ENCODE measurements at places on chromosomes 4 and X.
A peak's percentile ranks its signal among the peaks of the same experiment; 100 is the strongest.

DNA sequence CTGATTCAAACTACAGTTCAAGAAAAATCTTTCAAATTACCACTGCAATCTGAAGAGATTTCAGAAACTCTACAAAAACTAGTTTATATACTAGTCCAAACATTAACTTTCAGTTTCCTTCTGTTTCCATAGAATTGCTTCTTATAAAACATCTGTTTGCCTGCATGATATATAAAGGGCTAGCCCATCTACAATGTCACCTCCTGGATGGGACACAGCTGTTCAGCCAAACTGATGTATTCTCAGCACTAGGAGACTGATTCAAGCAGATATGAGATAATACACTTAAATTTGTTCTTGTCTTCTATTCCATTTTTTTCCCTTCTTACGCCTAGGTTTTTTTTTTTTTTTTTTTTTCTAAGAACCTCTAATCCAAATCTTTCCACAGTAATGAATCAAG, 1569.7 kb upstream of the IGFBP7 start:
- DNase-seq = no peak

DNA sequence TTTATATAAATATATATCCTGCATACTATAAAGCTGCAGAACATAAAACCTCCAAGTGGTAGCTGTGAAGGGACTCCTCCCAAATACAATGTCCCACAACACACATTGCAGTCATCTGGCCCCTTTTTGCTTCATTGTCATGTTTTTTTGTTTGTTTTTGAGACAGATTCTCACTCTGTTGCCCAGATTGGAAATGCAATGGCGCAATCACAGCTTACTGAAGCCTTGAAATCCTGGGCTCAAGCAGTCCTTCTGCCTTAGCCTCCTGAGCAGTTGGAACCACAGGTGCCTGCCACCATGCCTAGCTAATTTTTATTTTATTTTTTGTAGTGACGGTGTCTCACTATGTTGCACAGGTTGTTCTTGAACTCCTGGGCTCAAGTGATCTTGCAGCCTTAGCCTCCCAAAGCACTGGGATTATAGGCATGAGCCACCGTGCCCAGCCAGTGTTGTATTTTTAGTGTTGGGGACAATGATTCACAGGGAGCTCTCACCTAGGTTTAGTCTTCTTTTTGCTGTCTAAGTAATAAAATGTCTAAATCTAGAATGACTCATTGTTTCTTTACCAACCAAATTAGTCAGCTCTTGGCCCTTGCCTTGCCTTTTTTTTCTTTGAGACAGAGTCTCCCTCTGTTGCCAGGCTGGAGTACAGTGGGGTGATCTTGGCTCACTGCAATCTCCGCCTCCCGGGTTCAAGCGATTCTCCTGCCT, 24.0 kb upstream of the XIAP start:
- peak; percentile 59 for DNase-seq

GRCh38 chrX:138897621-138898492, 186.3 kb upstream of the FGF13 start:
- peak; percentile 25 for DNase-seq

DNA sequence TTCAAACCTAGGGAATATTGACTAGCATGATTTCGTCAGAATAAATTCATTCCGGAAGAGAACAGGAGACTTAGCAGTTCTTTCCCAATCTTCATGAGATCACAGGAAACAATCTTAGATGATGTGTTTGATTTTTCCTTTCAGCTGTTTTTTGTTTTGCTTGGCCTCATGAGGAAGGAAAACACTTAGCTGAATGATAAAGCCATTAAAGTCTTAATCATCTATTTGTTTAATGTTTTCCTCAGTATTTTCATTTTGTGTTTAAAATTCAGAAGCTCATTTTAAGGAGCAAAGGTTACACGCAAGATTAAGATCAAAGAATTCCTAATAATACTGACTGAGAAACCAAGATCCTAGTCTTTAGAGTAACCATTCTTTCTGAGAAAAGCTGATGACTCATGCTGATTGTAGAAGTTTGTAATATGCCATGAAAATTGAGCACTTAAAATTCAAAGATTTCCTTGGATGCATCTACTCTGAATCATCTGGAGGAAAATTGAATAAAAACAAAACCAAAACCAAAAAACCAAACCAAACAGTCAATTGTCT, 15.4 kb upstream of the TBC1D19 start:
- DNase-seq = peak; percentile 57

GRCh38 chr4:100949350-100949935, 397.9 kb downstream of the PPP3CA start:
- no peak for DNase-seq

- DNase-seq = no peak
These were observed 107.2 kb upstream of the PGRMC2 start for GRCh38 chr4:128394778-128395177.

DNA sequence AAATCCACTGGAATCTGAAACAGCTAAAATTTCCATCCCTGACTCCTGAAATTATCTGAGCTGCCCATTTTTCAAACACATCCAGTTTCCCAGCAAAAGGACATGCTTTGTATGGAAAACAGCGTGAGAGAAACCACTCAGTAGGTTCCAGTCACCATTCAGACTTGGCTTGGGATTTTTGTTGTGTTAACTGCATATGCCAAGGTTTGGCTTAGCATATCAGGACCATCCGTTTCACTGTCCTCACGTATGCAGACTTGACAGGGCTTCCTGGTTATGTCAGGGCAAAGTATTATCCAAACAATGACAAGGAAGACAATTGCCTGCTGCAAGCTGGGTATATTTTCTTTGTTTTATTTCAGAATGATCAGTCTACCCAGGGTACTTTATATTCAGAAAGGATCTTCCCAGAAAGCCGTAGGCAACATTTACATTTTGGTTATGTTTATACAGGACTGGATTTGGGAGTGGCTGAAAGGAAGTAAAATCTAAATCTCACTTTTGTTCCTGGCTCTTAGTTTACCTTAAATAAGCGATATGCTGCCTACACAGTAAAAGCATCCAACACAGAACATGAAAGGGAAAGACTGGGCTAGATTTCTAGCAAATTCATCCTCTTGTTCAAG, 41.3 kb upstream of the CCKAR start:
- DNase-seq = no peak

GRCh38 chrX:22060415-22061280, 28.5 kb downstream of the PHEX start:
- peak; percentile 50 for DNase-seq

DNA sequence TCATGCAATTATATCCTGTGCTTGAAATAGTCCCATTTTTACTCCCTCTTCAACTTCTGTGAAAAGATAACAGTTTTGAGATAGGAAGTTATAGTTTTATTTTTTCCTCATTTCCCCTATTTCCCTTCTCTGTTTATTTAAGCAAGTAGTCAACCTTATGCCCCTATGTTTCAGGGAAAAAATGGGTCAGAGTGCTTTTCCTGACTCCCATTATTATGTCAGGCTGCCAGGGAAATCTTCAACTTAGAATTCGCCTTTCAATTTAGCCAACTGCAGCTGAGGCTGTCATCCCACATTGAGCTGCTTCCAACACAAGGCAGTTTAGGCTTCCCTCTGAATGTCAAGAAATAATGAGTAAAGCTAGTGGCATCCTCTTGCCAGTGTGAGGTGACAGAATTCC, 42.3 kb downstream of the NXT2 start:
- DNase-seq = no peak

GRCh38 chr4:62495032-62495431, 1294.9 kb downstream of the ADGRL3 start:
- DNase-seq = no peak

DNA sequence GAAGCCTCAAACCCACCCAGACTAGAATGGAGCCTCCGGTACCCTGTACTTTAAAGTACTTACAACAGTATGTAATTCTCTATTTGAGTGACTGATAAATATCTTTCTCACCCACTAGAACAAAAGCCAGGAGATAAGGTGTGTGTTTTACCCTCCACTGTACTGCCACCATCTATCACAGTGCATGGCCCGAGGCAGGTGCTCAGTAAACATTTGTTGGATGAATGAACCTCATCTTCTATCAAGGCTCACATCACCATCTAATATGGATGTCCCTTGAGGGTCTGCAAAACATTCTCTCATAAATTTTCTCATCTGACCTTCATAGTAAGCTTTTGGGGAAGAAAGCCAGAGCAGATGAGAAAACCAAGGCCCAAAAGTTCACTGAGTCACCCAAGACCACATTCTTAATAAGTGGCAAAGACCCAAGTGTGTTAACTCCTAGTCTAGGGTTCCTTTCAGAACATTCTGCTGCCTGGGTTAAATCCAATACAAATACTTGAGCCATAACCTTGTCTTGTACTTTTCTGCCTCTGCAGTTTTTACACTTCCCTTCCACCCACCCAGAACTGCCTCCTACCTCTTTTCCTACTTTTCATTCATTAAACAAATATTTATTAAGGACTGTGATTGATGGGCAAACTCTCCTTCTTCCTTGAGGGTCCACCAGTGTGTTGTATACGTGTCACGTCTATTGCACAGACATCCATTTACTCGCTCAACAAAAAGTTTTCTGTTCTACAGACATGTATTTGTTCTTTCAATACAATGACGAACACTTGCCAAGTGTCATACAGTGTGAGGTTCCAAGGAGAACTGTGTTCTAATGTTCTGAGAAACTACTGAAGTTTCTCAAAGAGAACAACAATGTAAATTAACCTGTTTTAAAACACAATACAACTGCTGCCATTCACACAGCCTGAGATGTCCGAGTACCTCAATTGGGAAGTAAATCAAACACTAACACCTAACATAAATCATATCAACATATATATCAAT, 35.7 kb downstream of the APBB2 start:
- DNase-seq = peak; percentile 28
